ENCODE measurements at places on chromosomes 16 and 17.
A peak's percentile ranks its signal among the peaks of the same experiment; 100 is the strongest.

GRCh38 chr17:79803997-79804855 lies 7.3 kb upstream of the CBX8 start:
- DNase-seq = no peak

- DNase-seq = no peak
Measured at GRCh38 chr16:13806671-13807070, 113.3 kb upstream of the ERCC4 start.

DNA sequence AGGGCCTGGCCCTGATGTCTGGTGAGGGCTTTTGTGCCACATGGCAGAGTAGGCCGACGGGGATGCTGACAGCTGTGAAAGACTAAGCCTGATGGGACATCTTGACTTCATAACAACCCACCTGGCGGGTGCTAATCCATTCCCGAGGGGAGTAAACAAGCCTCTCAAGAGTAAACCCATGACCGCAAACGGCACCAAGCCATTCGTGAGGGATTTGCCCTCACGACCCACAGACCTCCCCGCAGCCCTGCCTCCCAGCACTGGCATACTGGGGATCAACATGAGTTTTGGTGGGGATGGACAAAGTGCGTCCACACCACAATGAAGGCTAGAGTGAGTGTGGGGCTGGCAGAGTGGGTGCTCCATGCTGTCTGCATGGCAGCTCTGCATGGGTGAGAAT lies 11.7 kb downstream of the RNF213 start:
- DNase-seq = no peak

- no peak for DNase-seq
Measured at GRCh38 chr16:12589676-12590075, 214.0 kb downstream of the CPPED1 start.

DNA sequence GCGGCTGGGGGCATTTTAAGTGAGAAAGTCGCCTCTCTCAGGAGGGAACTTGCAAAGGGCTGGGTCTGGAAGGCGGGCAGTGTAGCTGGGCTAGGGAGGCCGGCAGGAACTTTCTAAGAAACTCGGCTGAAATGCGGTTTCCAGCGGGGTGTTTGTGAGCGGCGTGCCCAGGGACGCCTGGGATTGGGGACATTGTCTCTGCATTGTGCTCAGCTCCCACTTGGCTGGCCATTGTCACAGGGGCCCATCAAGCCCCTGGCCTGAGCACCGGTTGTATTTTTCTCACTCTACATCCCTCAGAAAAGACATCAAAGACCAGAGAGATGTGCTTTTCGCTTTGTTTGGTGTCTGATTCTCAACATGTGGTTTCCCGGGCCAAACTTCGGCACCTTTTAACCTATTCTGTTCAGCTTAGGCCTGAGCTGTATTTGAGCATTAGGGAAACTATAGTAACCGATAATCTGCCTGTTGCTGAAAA lies 291.1 kb upstream of the IRX3 start:
- DNase-seq = no peak

DNA sequence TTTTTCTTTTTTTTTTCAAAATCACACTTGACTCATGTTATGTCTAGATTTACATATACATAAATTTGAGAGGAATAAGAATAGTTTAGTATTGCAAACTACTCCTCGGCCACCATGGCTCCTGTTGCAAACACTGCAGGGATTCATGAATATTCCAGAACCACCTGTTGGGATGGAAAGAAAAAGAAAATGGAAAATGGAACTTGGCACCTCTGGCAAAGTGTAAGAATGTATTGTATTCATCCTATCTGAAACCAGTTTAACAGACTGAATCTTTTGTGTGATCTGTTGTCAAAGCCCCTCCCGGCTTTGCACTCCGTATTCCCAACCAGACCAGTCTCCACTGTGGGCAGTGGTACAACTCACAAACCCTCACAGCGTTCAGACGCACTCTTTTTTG lies 124.4 kb downstream of the SPECC1 start:
- DNase-seq = no peak

- peak; percentile 64 for DNase-seq
Measured at GRCh38 chr17:6666077-6666521, 14.5 kb downstream of the C17orf100 start.

DNA sequence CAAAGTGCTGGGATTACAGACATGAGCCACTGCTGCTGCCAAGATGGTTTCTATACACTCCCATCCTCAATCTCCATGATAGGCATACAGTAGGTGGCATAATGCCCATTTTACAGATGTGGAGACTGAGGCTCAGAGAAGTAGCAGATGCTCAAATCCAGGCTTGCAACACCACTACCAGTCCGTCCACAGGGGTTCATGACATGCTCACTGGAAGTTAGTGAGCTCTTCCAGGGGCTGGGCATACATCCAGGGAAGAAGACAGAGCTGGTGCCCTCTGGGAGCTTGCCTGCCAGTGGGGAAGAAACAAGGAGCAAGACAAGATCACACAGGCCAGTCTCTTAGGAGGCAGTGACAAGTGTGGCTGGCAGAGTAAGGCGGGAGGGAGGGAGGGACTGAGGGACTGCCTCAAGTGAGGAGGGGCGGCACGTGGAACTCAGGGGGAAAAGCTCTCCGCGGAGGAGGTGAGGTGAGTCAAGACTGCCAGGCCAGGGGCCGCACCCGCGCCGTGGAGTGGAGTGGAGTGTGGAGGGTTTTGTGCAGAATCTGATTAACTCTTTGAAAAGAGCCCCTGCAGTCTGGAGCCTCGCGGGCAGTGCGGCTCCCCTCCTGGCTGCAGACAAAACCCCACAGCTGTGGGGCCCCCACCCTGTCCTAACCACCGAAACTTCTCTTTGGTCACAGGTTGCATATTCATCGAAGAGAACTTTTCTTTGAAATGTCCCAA lies 27.9 kb downstream of the SREBF1 start:
- no peak for DNase-seq

GRCh38 chr17:44102849-44103622 lies 20.4 kb downstream of the HDAC5 start:
- no peak for DNase-seq

GRCh38 chr17:48631693-48632578 lies 5.8 kb upstream of the HOXB9 start:
- DNase-seq = no peak
